ENCODE measurements at places on chromosomes 13 and 19.

GRCh38 chr19:28971049-28971448 lies 241.9 kb downstream of the UQCRFS1 start:
- no peak for DNase-seq

- no peak for DNase-seq
Observed at GRCh38 chr13:45481688-45482087, 16.9 kb downstream of the COG3 start.

DNA sequence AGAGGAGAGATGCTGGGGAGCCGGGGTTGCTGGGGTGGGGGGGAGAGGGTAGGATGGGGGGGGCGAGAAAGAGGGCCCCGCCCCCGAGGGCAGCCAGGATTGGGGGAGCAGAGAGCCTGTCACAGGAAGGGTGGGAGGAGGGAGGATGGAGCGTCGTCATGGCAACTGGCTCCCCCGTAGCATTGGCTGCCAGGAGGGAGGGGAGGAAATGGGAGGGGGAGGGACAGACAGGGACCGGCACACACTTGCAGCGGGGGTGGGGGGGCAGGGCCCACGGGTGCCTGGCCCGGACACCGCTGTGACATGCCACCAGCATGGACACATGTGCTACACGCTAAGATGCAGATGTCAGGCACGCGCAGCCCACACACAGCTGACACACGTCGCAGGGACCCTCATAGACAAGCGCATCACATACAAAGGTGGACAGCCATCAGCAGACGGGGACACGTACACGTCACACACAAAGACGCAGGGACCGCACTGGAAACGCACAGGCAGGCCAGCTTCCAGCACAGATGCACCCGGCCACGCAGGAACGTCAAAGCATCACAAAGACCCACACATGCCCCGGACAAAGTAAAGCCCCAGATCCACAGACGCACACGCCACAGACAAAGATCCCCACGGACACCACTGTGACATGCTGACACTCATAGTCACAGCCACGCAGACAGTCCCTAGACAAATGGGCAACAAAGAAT lies at the start of gene LMTK3:
Gene LMTK3, minus strand, starts transcription at position 36 of the 704 bp plus-strand sequence. CDS start 259 bp downstream, outside the sequence.
- peak; percentile 59 for DNase-seq

- no peak for DNase-seq
Observed at GRCh38 chr13:90362707-90363106, 984.8 kb upstream of the MIR17HG start.

DNA sequence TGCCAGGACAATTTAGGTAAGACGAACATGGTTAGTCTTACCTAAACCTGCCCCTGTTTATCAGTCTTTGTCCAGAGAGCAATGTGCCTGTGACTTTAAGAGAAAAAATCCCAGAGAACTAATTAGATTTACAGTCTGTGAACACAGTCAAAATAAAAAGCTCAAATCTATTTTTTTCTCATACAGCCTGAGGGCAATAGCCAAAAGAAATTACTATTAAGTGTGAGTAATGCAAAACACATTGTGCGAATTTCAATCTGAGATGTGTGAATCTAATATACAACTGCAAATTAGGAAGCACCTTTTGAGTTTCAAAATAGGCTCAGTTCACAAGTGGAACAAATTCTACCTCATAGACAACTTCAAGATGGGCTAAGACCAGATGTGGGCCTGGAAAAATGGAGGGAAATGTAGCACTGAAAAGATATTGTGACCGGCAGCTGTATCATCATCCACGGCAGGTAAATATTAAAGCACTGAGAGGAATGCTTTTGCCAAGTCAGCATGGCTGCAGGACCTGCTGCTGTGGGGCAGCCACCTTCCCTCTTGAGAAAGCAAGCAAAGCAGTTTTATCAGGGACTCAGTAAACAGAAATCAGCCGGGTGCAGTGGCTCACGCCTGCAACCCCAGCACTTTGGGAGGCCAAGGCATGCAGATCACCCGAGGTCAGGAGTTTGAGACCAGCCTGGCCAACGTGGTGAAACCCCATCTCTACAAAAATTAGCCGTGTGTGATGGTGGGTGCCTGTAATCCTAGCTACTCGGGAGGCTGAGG lies 114.8 kb downstream of the KATNAL1 start:
- no peak for DNase-seq

DNA sequence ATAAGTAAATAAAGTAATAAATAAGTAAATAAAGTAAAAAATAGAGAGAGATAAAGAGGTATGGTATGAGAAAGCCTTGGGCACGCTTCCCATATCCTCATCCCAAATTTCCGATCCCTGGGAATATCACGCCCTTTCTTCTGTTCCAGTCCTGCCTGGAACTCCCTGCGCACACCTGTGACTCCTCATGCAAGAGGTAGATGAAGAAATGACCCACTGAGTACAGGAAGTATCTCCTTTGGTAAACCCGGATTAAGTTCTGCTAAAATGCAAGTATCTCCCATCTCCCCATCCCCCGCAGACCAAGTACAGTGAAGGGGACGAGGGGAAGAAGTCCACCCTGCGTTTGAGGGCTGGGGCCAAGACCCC lies 399 bp upstream of the ZNF136 start:
- no peak for DNase-seq

GRCh38 chr13:84487752-84488151 lies 605.5 kb upstream of the SLITRK1 start:
- no peak for DNase-seq

- no peak for DNase-seq
Observed at GRCh38 chr19:57016076-57016475, 103.7 kb upstream of the USP29 start.

DNA sequence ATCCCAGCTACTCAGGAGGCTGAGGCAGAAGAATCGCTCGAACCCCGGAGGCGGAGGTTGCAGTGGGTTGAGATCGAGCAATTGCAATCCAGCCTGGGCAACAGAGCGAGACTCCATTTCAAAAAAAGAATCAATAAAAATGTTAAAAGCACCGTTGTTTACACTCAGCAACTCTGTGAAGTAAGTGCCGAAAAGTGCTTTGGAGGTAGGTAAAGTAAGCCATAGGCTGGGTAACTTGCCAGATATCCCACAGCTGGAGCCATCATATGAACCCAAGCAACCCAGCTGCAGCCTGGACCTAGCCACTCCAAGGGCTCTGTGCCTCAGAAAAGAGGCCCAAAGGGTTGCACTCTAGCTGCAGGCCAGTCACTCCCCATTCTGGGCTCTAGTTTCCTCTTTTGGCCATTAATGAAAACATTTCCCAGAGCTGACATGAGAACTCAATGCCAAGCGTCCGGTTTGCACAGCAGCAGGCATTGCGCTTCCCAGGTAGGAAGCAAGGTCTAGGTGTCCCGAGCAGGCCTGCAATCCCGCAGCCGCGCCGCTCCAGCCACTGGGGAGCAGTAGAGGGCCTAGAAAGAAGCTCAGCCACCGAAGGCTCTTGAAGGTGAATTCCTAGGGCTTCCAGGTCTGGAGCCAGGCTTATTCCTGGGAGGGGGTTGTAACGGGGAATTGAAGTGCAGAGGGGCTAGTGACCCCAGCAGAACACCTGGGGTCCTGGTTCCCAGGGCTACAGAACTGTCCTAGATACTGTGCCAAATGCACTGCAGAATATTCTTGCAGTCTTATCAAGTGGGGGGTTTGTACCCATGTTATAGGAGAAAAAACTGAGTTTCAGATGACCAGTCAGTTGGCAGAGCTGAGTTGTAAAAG lies 4.1 kb upstream of the CD79A start:
- DNase-seq = no peak

GRCh38 chr19:44741841-44742329 lies 6.6 kb upstream of the BCL3 start:
- DNase-seq = no peak

GRCh38 chr13:60788156-60788829 lies 391.3 kb downstream of the TDRD3 start:
- no peak for DNase-seq

DNA sequence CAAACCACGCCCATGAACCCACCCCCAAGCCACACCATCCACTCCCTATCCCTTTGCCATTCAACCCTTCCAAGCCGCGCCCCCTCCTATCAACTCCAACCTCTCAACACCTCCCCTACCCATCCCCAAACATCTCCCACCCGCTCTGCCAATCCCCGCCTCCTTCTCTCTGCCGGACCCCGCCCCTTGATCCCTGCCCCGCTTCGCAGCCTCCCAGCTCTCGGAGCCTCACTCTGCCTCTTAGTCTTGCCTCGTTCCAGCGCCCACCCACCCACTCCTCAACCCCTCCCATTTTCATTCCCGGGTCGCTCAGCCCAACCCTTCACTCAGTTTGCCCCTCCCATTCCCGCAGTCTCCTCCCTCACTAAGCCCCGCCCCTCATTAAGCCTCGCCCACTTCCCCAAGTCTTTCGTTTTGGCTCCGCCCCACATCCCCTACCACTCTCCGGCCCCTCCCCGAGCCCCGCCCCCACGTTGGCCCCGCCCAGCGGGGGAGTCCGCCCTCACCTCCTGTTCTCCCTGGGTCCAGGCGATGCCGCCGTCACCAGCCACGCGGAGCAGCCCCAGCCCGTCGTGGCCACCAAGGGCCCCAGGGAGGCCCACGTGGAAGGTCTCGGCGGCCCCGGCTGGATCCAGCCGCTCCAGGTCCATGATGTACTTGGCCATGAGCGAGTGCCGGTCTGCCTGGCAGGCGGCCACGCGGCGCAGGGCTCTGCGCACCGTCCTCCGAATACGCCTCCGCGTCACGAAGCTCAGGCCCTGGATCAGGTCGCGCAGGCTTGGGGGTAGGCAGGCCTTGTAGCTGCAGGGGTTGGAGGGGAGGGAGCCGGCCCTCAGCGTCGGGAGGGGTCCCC lies 5.7 kb downstream of the JAK3 start:
- DNase-seq = peak; percentile 39

- no peak for DNase-seq
Observed at GRCh38 chr13:113671066-113672001, 4.3 kb downstream of the GRK1 start.

DNA sequence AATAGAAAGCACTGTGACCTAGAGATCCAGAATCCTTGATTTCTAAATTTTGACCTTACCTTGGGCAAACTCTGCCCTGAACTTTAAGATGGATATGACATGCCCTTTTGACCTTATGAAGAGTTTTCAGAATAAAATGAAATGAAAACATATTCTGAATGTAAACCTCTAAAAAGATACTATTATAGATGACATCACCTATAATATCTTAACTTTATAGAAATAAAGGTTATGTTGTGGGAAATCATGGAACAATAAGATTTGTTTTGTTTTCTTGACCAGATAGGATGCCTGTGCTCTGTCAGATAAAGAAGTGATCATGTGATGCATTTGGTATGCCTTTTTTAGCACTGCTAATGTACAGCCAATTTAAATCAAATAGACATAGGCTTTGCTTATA lies 13.1 kb upstream of the LPAR6 start:
- DNase-seq = no peak

DNA sequence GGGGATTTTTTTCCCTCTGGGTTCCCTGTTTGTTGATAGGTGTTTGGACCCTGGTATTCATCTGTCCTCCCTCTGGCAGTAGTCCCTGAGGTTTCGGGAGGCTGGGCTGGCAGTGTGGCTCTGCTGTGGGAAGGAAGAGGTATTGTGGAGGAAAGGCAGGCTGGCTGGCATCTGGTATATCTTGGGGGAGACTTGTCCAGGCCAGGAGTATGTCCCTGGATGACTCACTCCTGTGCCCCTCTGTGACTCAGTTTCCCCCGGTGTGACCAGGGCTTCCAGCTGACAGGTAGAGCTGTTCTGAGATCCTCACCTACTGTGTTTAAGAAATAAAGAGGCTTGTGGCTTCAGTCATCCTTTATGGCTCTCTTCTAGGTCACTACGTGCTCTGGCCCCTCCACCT lies 14.2 kb upstream of the ZNF492 start:
- DNase-seq = no peak

DNA sequence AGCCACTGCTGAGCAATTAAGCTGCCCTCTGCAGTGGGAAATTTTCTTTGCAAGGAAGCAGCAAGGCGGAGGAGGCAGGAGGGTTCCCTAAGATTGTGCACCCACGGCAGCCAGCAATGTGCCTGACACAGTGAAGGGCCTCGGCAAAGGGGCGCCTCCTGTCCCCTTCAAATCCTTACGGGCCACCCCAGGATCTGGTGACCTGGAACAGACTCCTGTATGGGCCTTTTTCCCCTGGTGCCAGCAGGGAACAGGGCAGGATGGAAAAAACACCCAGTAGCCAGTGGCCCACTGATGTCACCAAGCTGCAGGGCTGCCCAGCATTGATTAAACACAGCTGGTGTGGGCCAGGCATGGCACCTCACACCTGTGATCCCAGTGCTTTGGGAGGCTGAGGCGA lies 86.7 kb downstream of the GNG7 start:
- no peak for DNase-seq

DNA sequence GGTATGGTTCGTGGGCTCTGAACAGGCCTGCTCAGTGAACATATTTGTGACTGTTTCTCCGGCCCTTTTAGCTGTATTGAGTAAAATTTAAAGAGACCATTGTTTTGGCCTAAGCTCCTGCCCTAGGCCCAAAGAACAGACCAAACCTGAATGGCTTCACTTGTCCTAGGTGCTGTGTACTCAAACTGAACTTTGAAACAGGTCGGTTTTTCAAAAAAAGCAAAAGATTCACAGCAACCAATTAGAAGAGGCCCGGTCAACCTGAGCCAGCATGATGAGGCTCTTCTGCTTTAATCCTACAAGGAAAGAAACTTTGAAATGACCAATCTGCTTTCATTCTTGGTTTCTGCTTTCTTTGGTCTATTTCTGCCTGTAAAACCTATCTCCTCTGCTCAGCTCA lies 50.6 kb downstream of the USPL1 start:
- DNase-seq = no peak

- no peak for DNase-seq
Observed at GRCh38 chr13:65784088-65784816, 1445.9 kb downstream of the PCDH9 start.

DNA sequence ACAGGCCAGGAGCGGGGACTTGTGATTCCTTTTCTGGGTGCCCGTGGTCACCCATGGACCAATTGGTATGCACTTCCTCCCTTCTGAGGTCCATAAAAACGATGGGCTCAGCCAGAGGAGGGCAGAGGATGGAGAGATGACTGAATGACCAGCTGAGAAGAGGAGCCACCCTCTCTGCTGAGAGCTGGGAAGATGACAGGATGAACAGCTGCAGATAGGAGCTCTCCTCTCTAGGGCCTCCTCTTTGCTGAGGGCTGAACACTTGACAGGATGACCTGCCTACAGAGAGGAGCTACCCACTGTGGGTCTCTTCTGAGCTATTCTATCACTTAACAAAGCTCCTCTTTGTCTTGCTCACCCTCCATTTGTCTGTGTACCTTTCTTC lies 4.1 kb downstream of the IGFL4 start:
- DNase-seq = no peak

DNA sequence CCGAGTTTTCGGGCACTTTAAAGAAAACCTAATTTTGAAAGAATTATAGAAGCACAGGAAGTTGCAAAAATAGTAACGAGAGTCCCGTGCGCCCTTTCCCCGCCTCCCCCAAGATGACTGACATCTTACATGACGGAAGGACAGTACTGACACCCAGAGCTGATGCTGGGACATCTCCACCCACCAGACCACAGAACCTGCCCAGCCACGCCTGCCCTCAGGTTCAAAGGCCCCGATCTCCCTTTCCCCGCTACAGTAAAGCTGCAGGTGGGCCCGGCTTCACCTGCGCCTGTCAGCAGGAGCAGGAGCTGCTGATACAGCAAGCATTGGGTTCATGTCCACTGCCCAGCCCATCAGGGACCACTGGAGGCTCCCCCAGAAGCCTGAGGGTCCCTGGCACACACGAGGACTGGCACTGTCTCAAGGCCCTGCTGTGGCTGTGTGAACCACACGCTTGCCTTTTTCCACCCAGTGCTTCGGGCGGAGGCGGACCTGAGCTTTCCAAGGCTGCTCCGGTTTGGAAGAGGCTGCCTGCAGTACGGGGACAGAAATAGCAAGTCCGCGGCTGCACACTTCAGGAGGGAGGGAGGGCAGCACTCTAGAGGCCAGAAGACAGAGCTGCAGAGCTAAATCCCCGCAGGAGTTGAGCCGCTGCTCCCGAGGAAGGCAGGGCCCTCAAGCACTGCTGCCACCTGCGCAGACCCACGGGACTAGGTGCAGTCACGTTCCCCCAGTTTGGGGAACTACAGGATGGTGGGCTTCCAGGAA lies 8.7 kb downstream of the MAP2K2 start:
- DNase-seq = peak; percentile 39

All from activated CD8-positive, alpha-beta memory T cell treated with anti-CD3 and anti-CD28 coated beads for 1 hour (primary cell).